ENCODE measurements at places on chromosomes 4 and X.

GRCh38 chr4:2637956-2638552 is 101.6 kb downstream of the FAM193A start:
- no peak for DNase-seq

DNA sequence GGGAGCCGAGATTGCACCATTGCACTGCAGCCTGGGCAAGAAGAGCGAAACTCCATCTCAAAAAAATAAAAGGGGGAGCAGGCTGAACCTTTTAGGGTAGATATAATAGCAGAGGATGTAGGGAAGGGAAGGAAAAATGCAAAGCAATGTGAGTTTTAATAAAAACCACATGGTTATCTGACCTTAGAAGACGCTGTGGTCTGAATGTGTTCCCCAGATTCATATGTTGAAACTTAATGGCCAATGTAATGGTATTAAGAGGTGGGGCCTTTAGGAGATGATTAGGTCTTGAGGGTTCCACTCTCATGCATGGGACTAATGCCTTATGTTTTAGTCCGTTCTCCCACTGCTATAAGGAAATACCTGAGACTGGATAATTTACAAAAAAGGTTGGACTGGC is 114.1 kb upstream of the STX18 start:
- DNase-seq: no peak

DNA sequence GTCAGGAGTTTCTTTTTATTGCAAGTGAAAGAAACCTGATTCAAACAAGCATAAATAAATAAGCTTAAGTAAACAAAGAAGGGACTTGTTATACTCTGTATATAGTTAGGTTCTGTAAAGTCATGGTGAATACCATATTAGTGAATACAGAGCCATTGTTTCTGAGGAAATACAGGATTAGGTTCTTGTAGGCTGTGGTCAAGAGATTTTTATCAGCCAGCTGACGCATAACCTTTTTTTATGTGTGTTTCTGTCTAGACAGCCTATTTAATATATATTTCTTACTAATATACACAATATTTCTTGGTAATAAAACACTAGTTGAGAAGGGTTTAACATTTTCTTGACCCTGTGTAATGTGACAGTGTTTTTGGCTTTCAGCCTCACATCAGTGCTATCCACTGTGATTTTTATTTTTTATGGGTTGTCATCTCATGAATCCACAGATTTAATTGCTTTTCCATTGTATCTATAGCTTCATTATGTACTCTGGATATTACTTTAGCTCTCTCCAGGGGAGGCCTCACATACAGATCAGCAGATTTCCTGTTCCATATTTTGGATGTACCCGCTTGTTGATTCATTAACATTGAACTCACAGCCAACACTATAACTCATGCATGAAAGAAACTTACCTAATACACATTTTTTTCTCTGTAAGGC is 8.0 kb downstream of the HERC3 start:
- no peak for DNase-seq

GRCh38 chr4:86586160-86586572 is 7.9 kb upstream of the PTPN13 start:
- peak; percentile 22 for DNase-seq

GRCh38 chrX:109040057-109040456 is 303.7 kb upstream of the IRS4 start:
- no peak for DNase-seq

GRCh38 chr4:117135634-117136354 is 50.4 kb upstream of the TRAM1L1 start:
- no peak for DNase-seq

GRCh38 chrX:100880368-100880767 is 6.2 kb upstream of the NOX1 start:
- DNase-seq: no peak

GRCh38 chrX:101677028-101677427 is 17.4 kb upstream of the ARMCX2 start:
- DNase-seq: no peak

DNA sequence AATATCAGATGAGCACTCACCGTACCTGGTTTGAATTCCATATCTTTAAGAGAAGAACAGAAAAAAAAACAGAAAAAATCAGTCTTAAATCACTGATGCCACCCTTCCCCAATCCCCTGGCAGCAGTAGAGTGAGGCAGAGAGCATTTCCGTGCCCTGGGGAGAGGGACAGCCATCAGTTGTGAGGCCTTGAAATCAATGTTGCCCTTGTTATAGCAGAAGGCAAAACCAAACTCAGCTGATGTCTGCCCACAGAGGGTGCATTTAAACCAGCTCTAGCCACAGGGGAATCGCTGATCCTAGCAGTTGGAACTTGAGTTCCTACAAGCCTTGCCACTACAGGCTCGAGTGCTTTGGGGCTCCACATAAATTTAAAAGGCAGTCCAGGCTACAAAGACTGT is 338.5 kb upstream of the FMR1 start:
- DNase-seq: no peak

DNA sequence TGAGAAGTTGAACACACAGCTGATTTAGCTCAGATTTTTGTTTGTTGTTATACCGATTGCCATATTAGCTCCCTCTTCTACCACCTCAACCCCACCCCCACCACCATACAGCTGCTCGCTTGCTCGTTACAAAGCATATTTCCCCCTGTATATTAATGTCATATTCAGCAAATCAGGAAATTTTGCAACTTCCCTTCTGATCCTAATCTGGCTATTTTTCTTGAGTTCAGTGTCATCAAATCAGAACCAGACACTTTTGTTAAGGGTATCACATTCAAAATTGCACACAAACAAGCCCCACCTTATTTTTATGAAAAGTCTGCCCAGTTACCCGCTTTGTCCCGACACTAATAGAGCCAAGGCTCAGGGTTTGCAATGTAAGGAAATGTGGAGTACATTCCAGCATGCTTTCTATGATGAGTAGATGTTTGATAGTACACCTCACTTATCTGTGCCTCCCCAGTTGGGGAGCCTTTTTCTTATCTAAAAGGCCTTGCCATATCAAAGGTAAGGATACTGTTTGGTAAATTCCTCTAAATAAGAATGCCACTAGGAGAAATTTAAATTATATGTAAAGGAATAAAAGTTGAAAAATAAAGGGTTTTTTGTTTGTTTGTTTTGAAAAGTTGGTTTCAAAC is 212.2 kb downstream of the CBR4 start:
- no peak for DNase-seq

GRCh38 chrX:9619581-9619980 is 146.1 kb downstream of the GPR143 start:
- no peak for DNase-seq

DNA sequence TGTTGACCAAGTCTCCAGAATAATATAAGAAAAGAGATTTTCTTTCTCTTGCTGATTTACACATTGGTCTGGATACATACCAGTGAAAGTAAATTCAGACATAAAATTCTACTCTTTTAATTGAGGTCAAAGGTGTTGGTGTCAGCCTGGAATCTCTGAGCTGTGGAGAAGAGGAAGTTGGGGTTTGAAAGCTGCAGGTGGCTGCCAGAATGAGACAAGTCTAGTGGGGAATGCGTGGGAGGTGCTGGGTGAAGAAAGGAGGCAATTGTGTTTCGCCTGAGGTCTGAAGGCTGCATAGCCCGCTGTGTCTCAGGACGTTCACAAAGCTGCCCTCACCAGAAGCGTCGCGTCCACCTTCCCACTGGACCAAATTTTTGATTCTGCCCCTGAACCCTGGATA is 31.2 kb downstream of the PHEX start:
- DNase-seq: peak; percentile 51

DNA sequence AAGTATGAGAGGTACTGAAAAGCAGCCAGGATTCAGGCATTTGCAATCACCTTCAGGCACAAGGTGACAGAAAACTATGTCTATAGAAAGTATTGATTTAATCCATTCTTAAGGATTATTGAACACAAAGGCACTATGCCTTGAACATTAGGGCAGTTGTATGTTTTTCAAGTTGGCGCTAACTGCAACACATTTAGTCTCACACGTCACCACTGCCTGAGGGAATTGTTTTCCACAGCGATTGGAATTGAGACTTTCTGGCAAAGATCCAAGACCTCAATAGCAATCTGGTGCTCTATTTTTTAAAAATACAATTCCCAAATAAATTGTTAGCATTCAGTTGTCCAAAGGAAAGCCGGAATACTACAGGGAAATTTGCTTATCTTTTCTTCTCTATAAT is 52.7 kb upstream of the FTHL17 start:
- DNase-seq: no peak

DNA sequence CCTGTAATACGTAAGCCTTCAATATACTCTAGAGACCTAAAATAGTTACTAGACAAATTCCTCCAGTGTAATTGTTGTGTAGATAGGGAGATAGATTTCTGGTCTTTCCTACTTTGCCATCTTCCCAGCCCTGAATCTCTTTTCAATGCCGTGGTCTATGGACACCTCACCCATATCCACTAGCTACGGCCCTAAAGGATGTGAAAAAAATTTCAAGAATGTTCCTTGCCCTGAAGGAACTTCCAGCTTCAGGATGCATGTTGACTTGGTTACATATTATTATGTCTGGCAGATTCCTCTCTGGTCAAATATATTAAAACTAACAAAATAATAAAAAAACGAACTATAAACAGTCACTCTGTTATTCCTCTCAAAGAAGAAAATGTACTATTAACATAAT is 52.4 kb upstream of the TSPAN5 start:
- DNase-seq: no peak

- no peak for DNase-seq
These were observed 49.3 kb upstream of the EPGN start for GRCh38 chr4:74258963-74259362.

DNA sequence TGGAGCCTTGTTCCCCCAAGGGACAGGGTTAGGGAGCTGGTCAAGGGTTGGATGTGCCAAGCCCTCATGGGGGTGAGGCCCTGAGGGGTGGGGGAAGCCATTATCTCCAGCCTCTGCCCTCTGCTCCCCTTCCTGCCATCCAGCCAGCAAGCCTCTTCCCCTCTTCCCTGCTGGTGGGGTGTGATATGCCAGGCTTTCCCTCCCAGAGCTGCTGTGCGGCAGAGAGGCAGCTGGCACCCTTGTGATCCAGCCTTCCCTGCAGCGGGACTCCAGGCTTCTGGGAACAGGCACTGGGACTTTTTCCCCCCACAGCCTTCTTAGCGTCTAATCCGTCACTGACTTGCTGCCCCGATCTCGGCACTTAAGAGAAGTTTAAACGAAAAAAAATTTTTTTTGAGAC is 6.3 kb downstream of the SSR4 start:
- no peak for DNase-seq

GRCh38 chr4:21872101-21872500 is 76.5 kb downstream of the KCNIP4 start:
- DNase-seq: no peak

DNA sequence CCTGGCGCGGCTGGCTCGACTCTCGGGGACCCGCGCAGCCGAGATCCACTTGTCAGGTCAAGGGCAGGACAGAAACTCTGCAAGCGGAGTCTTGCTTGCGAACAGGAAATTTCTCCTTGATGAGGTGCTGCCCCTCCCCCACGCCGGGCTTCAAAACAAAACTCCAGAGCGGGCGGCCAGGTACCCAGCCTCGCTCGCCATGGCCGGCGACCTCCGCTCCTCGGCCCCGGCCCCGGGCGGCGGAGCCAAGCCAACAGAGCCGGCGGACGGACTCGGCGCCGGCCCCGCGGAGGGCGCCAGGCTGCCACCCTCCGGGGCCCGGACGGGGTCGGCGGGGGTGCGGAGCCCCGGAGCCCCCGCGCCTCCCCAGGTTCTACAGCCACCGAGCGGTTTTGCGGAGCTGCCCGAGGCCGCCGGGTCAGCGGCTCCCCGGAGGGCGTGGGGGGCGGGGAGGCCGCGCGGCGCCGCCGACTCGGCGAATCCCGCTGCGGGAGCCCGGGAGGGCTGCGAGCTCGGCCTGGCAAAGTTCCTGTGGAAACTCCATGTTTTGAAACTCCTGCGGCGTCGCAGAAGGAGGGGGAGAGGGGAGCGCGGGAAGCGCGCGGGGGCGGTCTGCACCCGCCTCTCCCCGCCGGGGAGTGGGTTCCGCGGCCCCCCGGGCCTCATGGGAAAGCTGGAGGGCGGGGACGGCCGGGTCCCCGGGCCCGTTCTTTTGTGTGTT is 11.7 kb upstream of the BCOR start:
- DNase-seq: no peak

DNA sequence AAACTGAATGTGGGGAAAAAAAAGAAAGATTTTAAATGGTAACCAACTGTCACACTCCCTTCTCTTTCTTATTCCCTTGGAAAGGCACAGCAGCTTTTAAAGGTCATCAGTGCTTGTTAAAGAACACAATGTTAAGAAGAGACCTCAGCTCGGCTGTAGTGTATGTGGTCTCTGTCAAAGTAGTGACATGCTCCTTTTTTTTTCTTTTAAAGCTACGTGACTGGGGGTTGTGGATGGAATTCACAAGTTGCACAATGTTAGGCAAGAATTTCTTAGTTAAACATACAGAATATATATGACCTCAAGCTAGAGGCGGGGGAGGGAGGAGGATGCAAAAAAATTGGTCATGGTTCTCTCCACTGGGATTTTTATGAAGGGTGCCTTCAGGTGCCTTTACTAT is 45.6 kb downstream of the OCRL start:
- DNase-seq: no peak

DNA sequence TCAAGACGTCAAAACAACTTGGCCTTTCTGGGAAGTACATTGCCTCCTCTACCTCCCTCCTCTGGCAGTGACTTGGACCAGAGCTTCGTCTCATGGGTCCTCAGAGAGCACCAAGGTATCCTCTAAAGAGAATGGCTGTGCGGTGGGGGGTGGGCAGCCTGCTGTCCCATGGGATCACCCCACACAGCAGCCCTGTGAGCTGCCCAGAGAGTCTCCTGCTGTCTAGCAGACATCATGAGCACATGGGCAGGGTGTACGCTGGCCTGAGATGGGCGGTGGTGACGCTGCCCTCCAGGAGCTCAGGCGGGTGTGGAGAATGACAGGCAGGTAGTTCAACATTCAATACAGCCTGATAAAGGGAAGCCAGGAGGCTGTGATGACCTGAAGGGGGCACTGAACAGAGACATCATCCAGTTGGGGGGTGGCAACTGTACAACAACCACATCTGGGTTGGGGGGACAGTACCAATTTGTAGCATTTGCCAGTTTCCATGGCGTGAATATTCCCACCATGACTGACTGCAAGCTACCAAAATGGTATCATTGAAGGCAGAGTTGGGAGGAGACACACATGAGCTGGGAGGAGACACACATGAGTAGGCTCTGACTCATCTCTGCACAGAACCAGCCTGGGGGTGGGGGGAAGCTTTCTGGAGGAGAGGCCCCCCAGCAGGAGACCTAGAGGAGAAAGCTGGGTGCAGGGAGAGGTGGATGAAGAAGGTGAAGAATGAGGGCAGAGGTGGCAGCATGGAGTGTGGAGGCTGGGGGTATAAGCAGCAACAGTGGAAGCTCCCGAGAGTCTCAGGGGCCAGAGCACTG is 35.9 kb downstream of the C4orf50 start:
- DNase-seq: no peak
